NCI-H1092 (cell line): ENCODE measurements at places on chromosomes 7 and 10.

GRCh38 chr7:70857793-70858545, 274.0 kb upstream of the GALNT17 start:
- no peak for DNase-seq

DNA sequence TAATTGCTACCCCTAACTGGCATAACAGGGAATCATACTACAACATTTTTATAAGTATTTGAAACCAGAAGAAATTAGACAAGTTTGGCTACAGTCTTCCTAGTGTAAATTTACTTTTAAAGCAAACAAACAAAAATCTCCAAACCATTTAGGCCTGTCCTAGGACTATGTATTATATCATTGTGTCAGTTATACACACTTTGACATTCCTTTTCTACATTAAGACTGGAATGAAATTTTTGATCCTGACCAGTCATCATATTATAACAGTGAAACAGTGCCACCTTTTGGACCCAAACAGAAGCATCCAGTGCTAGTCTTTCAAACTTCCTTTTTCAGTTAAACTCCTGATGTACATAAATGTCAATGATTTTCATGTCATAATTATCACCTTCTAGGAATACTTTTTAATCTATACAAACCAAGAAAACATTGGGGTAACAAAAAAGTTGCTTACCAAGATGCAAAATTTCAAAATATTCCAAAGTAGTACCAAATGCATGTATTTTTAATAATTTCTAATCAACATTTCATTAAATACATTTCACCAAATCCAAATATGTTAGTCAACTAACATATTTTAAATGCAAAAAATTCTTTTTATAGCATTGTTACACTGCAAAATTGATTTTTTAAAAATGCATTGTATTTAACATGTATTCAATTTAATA, 75.7 kb downstream of the IMMP2L start:
- DNase-seq: peak; percentile 37

- DNase-seq: no peak
These were observed 442.6 kb upstream of the KLF6 start for GRCh38 chr10:4227586-4227985.

- DNase-seq: no peak
These were observed 142.5 kb upstream of the PRKCQ start for GRCh38 chr10:6722616-6723004.

- no peak for DNase-seq
These were observed 85.3 kb upstream of the CCDC6 start for GRCh38 chr10:59991661-59992060.

DNA sequence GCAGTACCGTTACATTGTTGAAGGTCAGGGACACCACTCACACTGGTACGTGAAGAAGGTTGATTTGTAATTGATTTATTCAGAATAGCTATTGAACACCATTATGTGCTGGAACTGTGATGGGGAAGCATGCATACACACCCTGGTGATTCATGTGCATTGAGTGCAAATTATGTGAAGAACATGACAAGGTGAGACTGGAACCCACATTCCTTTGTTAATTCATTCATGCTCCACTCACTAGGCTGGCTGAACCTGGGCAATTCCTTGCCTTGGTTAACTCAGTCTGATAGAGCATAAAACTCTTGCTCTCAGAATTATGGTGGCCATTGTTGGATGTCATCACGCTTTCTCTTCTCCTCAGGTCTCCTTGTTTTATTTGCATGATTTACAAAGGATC, 67.3 kb upstream of the TPK1 start:
- DNase-seq: no peak

DNA sequence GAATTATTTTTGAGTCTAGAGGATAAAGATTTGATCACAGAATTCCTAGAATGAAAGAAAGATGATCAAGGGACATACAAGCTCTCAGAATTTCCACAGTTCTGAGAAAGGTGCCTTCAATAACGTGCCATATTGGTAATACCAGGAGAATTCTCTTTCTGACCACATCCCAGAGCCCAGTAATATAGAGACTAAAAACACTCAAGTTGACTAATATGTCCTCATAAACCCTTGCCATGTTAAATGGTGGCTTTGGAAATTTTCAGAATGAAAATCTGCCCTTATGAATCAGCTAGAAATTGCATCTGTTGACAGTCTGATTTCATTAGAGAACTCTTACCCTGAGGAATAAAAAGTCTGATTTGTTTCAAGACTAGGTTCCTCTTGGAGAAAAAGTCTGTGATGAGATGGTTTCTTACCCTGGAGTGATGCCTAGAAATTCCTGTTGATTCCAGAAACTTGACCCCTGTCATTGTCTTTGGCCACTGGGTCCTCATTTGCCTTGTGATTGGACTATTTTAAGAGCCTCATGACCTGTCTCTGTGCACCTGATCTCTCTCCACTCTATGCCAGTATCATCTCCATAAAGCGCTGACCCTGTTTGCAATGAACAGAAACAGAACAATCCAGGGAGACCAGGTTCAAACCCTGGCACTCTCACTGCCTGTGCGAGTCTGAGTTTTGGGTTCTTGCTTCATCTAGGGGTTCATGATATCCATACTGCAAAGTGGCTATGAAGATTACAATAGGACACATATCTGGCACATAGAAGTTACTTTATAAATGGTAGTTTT, 3.3 kb downstream of the IL2RA start:
- no peak for DNase-seq

- DNase-seq: no peak
These were observed 66.7 kb downstream of the CREB3L2 start for GRCh38 chr7:137934941-137935883.

GRCh38 chr7:28669330-28669729, 257.0 kb downstream of the CREB5 start:
- DNase-seq: no peak

GRCh38 chr7:98123365-98123696, 16.7 kb downstream of the LMTK2 start:
- DNase-seq: no peak

GRCh38 chr10:75602341-75602740, 170.9 kb downstream of the LRMDA start:
- DNase-seq: no peak

DNA sequence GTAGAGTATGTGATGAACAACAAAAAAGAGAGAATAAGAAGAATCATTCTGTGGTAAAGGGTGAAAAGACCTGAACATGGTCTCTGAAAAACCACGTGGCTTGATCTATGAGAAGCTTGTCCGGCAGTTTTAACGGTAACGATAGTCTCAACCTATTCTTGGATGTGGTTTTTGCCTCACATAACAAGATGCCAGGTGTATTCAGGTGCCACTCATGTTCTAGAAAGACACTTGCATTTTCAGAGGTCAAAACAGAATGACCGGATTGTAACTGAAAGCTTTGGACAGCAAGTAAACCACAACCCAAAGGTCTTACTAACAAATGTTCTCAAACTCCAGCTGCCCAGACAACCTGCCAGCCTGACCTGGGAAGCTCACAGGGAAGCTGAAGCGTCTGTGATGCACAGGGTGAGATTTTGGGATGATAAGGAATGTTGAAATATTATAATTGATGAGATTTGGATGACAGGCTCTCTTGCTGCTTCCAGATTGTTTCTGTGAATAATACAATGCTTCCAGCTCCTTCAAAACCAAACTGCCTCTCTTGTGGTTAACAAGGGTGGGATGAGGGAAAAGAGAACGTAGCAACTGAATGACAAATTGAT, 137.4 kb upstream of the GRB10 start:
- DNase-seq: no peak

- no peak for DNase-seq
These were observed 246.6 kb downstream of the SNX10 start for GRCh38 chr7:26538216-26538615.

- no peak for DNase-seq
These were observed 271.1 kb upstream of the SEMA3D start for GRCh38 chr7:85457911-85458310.

DNA sequence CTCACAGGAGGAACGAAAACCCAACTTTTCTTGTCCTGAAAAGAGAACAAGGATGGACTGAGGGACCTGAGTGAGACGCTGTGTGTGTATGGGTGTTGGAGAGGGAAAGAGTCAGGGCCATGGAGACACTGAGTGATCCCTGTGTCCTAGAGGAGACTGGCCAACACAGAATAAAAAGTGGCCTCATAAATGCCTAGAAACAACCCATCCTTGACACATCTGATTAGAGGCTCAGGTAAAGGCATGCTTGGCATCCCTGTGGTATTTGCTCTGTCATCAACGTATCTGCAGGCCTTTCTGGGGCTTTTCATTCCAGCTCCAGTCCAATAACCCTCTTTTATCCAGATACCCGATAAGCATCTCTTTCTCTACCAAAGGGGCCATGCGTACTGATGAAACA, 86.3 kb downstream of the FGFR2 start:
- DNase-seq: no peak

DNA sequence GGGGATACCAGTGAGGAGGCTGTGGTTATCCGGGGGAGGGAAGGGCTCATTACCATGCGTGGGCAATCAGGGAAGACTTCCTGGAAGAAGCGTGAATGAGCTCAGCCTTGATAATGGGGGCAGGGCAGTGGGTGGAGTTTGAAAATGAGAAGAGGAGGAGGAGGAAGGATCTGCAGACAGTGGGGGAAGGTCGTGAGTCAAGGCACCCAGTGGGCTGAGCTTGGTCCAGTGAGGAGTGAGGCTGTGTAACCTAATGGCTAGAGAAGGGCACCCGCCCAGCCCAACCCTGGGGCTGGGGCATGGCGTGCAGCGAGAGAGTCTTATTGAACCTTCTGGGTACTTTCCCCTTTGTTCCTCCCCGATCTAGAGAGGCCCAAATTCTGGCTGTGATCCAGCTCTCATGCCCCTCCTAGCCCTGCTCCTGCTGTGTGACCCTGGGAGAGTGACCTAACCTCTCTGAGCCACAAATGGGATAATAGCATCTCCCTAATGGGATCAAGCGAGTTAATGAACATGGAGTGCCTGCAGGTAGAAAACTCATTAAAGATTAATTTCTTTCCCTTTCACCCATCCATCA, 31.5 kb downstream of the CLIP2 start:
- no peak for DNase-seq

GRCh38 chr7:1695800-1696454, 25.9 kb downstream of the ELFN1 start:
- DNase-seq: no peak

GRCh38 chr10:116913695-116914094, 64.4 kb downstream of the ENO4 start:
- DNase-seq: no peak

DNA sequence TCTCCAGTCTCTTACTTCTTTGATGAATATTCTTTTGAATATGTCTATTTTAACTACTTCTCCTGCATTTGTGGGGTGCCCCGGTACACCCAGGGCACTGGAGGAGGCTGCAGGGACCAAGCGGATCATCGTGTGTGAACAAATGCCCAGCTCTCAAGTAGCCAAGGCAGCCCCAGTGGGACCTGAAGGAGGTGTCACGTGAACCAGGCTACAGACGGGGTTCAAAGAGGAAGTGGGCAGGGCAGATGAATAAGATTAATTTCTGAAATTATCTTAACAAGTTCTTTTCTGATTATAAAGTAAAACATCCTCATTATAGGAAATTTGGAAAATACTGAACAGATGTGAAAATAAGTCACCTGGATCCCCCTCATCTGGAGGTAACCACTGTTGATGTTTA, 78.4 kb upstream of the DUSP5 start:
- no peak for DNase-seq

DNA sequence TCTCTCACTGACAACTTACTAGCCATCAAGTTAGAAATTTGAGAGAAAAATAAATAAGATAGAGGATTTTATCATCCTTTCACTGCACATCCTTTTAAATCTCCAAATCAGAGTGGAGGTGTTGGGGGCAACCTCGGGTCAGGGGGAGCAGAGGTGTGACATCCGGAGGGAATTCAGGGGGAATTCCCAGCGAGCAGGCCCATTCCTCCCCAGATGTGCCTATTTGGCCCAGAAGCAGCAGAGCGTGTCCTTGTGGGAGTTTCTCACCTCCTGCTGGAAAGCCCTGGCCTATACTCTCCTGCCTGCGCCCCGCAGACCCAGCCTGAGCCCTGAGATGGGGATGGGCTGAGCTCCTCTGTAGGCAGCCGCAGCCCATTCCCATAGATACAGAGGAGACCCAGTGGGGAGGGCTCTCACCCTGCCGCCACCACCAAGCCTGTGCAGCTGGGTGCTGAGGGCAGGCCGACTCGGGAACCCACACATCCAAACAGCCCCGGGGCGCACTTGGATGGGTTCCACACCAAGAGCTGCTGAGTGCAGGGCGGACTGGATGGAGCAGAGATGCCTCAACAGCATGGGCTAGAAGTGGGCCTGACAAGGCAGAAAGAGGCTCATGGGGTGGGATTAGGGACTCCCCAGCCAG, 124.5 kb downstream of the CXCL12 start:
- no peak for DNase-seq

DNA sequence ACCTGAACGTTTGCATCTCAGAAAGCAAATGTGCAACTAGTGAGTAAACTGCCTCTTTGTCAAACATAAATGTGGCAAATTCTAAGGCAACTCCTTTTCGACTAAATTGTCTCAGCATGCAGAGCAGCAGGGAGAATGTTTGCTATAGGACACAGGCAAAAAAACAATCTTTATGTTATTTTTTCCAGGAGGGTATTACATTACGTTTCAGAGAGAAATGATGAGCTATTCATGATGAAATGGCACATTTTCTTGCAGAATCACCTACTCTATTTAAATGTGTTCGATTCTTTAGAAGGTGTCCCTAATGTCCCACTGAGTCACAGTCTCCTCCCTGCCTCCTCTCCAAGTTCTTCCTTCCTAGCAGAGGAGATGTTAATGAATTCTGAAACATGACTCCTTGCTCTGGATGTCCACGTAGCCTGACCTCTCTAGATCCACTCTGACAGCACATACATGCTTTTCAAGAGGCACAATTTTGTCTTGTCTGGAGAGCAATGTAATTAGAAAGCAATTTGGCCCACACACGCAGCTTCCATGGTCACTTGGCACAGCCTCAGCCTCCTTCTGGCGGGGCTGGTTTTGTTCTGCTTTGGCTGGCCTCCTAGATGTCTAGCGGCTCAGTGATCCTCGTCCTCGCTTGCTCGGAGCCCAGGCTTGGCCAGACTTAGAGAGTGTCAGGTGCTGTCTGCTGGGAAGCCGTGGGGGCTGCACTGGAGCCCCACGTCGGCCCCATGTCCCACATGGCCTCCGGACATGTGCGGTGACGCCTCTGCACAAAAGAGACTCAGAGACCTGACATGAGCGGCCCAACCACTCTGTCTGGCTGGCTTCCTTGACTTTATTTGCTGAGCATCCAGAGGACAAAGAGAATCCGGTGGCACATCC, 125.7 kb upstream of the ZNF438 start:
- peak; percentile 86 for DNase-seq

DNA sequence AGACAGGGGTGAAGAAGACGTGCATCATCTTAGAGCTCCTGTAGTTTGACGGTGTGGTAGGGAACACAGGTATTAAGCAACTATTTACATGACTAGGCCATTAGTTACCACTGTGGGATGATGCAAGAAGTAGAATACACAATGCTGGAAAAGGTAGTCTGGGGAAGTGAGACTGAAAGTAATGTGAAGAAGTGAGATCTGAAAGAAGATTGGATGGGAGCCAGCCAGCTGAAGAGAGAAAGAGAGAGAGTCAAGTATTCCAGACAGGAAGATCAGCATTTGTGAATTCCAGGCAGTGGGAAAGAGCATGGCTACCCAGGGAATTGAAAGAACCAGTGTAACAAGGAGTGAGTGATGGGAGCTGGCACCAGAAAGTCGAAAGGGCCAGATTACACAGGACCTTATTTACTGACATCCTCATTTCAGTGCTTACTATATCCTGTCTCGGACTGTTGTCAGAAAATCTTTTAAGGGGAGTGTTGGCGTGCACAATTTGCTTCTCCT, 4.0 kb upstream of the CFAP58 start:
- DNase-seq: no peak

GRCh38 chr7:23290993-23291392, 8.1 kb upstream of the MALSU1 start:
- DNase-seq: no peak

- DNase-seq: no peak
These were observed 49.6 kb downstream of the ASB13 start for GRCh38 chr10:5616836-5617235.

GRCh38 chr10:33125522-33126517, 167.8 kb upstream of the ITGB1 start:
- no peak for DNase-seq
